ENCODE measurements at places on chromosomes 1 and 21. TPM values are rescaled to one million over a fixed set of nuclear protein-coding genes. Genes with fewer than 3 reads are reported as not detected.

GRCh38 chr1:8663915-8664329, 153.5 kb downstream of the RERE start:
- no peak for DNase-seq

- DNase-seq: no peak
Measured at GRCh38 chr1:162994921-162995320, 74.2 kb upstream of the RGS4 start.

- DNase-seq: no peak
Measured at GRCh38 chr1:232853994-232854797, 49.0 kb downstream of the MAP10 start.

DNA sequence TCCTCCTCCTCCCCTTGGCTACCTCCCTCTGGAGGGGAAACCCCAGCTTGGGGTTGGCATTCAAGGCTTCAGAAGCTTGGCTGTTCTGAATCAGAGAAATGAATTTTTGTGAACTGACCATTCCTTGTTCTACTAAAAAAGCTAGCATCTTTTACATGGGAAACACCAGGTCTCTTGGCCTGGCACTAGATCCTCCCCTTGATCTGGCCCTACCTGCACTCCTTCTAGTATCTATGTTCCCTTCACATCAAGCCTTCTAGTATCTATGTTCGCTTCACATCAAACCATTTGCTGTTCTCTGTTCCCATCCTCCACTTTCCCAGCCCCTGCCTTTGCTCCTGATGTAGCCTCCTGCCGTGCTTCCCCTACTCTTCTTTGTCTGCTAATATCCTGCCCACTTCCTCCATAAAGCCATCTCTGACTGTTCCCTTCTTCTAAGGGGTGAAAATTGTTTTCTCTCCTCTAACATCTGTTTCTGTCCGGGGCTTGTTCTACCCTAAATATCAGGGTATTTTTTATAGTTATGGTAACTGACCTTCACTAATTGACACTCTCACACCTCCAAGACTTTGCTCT, 25.8 kb downstream of the FAM151A start:
- no peak for DNase-seq

GRCh38 chr1:208535511-208535910, 291.3 kb upstream of the PLXNA2 start:
- DNase-seq: no peak

GRCh38 chr21:35994613-35995012, 65.7 kb downstream of the SETD4 start:
- DNase-seq: no peak

GRCh38 chr21:34017039-34017961, 56.1 kb upstream of the MRPS6 start:
- DNase-seq: no peak

TNFAIP8L2 gene
- 30.0 TPM for total RNA-seq

GLIS1 gene
- 0.05 TPM for total RNA-seq

Data from thymus (tissue), 14 donors.